ENCODE measurements at places on chromosomes 16 and 17.
A peak's percentile ranks its signal among the peaks of the same experiment; 100 is the strongest.

DNA sequence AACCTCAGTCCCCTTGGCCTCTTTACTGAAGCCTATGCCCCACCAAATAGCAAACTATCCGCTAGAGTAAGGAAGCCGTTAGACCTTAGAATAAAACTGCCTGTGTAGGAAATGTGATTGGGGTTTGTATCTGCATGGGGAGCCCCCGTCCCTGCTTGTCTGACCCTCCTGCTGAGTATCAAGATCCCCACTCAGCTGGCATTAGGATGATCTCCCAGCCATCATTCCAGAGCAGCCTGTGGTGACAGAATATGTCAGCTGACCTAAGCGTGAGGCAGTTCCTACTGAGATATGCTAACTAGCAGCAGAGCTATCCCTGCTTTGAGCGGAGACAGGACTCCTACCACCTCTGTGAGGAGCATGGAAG is 645 bp upstream of the GFOD2 start:
- DNase-seq = no peak

- no peak for DNase-seq
Measured at GRCh38 chr17:31916491-31917064, 15.1 kb upstream of the UTP6 start.

DNA sequence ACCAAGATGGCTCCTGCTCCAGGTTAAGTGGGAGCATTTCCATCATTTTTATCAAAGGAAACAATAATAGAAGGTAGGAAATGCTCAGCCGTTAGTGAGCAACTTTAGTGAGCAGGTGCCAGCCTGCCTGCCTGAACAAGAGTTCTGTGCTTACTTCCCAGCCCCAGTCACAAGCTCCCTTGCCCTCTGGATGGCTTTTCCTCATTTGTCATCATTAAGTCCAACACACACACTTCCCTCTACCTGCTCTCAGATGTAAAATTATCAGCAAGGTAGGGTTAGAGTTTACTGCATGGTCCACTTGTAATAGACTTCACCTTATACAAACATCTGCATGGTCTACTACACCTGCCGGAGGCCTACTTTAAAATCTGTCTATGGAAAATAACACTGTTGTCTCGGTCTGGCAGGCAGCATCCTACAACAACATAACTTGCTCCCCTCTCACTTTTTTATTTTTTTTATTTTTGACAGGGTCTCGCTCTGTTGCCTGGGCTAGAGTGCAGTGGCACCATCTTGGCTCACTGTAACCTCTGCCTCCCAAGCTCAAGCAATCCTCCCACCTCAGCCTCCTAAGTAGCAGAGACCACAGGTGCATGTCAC is 12.7 kb downstream of the TEX2 start:
- no peak for DNase-seq

GRCh38 chr17:29181226-29181625 is 1.0 kb upstream of the MYO18A start:
- no peak for DNase-seq

DNA sequence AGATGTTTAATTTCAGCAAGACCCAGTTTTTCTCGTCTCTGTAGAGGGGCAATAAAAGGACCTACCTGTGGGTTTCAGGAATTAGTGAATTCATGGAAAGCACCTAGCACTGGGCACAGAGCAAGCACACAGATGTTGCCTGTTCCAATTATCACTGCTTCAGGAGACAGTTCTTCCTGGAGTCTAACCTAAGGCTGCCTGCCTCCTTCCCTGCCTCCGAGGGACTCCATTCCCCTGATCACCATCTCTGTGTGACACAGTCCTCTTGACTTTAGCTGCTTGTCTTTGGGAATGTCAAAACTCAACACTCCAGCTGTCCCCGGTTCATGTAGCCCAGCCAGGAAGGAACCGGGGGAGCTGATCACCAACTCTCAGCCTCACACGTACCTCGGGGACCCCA is 474.9 kb downstream of the SLC39A11 start:
- no peak for DNase-seq

GRCh38 chr16:797120-797420 is 3.5 kb downstream of the GNG13 start:
- no peak for DNase-seq

DNA sequence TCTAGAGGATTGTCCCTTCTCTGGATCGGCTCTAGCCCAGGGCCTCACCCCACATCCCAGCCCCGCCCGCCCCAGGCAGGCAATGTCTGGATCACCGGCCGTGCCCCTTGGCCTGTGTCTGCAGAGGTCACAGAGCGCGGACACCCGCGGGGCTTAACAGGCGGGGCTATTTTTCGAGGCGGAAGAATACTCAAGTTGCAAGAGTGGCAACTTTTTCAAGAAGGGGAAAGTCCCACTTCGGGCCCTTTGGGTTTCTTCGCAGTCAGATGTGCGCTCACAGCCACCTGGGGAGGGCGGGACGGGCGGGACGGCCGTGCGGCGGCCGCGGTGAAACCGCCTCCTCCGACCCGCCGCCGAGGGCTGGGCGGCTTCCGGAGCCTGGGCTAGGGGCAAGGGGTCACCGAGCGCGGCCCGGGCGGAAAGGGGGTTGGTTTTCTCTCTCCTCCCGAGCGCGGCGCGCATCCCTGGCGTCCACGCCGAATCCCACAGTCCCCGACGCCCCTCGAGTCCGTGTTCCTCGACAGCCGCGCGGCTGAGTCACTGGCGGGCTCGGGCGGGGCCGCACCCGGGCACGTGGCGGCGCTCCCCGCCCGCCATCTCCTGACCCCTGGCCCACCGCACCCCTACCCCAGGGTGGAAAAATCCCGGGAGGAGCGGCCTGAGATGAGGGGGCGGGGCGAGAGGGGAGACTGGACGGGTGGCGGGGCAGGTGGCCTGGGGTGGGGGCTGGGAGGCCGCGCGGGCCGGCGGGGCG is 1.2 kb upstream of the PFN1 start:
- DNase-seq = peak; percentile 77

DNA sequence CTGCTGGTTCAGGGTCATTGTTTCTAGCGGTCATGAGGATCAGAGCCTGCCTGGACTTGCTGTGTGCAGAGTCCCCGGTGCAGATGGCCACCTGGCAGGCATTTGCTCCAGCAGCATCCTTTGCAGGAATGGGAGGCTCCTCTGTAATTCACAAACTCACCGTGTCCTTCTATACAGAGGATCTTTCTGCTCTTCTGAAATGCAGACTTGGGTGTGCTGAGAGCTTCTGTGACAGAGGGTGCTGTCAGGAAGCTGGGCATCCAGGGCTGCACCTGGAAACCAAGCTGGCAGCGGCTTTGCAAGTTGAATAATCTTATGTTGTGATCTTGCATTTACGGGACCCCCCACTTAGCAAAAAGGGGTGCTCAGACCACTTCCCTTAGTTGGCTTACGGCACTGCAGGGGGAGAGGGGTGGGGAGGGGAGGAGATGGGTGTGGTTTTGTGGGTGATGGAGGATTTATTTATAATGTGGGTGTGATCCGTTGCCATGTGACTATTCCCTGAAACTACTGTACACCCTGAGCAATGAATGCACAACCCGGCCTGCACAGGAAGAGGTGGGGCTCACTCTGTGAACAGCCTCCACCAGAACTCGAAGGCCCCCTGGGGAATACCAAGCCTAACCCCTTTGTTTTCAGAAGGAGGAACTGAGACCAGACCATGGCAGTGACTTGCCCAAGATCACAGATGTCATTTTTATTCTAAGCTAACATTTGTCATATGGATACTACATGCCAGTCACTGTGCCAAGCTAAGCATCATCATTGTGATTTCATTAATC is 178.3 kb downstream of the PRKCB start:
- peak; percentile 56 for DNase-seq

- DNase-seq = no peak
Measured at GRCh38 chr16:75472908-75473877, 8.7 kb upstream of the TMEM170A start.

DNA sequence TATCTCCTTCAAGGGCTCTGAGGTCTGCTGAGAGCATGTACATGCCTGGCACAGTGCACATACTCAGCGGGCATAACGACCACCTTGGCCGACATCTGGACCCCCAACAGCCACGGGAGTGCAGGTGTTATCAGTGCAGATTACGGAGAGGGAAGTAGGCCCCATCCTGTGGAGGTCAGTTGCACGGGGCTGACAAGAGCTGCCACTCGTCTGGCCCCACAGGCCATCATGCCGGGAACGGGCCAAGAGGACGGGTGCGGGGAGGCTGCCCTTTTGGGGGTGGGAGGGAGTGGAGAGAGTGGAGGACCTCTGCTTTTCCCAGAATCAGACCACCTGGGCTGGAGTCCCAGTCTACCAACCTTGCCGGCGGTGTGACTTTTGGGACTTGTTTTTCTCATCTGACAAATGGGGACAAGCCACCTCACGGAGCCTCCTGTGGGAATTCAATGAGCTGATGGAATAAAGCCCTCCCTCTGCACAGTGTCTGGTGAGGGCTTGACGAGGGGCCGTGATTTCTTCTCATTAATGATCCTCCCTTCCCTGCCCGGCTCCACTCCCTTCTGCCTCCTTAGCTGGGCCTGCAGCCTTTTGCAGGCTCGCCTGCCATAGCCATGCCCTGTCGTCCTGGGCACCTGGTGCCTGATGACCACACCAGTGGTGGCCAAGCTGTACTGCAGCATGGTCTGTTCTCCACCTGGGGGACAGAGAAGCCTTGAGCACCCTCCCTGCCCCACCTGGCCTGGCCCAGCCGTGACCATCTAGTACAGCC is 4.6 kb downstream of the PRSS33 start:
- DNase-seq = no peak

DNA sequence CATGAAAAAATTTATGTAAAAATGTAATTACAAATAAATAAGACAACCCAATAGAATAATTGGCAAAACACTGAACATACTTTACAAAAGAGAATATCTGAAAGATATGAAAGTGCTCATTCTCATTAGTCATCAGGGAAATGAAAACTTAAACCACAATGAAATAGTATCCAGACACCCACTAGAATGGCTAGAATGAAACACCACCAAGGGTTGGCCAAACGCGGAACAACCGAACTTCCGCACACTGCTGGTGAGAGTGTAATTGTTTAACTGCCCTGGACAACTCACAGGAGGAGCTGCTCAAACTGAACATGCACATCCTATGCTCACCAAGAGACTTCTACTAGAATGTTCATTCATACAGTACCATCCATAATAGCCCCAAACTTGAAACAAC is 5.8 kb upstream of the ZDHHC7 start:
- DNase-seq = no peak

GRCh38 chr16:47990676-47991075 is 165.1 kb downstream of the ABCC12 start:
- no peak for DNase-seq

GRCh38 chr16:77344341-77344740 is 90.5 kb downstream of the ADAMTS18 start:
- DNase-seq = no peak

DNA sequence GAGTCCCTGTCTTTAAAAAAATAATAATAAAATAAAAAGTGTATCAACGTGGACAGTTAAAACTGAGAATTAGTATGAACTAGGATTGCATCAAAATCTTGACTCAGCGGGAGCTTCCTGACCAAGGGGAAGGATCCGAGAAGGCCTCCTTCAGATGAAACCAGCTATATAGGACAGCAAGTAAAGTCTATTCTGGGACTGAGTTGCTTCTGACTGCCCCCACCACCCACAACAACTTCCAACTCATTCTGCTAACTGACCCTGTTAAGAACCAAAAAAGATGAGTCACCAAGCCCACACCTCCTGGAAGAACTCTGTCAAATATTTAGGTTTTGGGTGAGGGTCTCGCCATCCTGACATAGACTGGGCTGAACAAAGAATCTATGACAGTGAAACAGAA is 24.9 kb downstream of the MPP3 start:
- no peak for DNase-seq

GRCh38 chr17:78883533-78884131 is 19.4 kb downstream of the CEP295NL start:
- no peak for DNase-seq

- DNase-seq = no peak
Measured at GRCh38 chr16:63442246-63442645, 1406.0 kb upstream of the CDH8 start.

DNA sequence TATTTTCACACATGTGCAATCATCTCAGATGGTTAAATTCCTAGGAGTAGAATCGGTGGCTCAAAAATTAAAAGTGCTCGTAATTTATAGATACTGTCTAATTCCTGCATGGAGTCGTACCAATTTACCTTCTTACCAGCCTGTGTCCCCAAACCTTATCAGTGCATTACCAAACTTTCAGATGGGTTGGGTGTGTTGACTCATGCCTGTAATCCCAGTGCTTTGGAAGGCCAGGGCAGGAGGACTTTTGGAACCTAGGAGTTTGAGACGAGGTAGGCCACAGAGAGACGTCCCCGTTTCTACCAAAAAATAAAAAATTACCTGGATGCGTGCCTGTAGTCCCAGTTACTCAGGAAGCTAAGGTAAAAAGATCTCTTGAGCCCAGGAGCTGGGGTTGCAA is 34.5 kb upstream of the GPRC5B start:
- DNase-seq = no peak

DNA sequence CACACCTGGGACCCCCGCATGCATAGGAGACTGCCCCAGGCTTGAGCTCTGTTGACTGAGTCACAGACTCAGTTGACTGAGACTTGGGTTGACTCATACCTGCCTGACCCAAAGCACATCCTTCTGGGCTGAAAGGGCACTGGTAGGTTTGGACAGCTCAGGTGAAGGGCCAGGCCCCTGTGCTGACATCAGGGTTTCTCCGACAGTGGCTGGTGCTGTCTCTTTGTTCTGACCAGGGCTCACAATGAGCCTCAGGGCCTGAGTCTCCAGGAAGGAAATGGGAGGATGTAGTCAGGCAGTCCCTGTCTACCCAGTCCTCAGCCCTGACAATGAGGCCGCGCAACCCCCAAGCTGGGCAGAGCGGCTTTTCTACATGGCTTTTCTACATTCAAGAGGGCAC is 6.5 kb downstream of the SPNS2 start:
- no peak for DNase-seq

DNA sequence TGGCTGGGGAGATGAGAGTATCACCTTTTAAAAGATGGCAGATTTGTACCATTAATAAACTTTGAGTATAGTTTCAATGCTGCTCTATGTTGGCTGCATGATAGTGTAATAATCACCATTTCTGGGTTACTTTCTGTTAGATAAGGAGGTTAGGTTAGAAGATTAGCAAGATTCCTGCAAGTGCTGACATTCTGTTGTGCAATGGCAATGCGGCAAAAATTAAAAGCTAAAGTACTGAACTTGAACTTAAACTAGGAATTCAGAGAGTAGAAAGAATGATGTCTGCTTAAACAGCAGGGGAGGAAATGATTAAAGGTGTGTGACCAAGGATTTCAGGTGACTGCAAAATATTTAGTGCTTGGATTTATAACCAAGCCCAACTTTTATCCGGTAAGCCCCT is 399.8 kb upstream of the MON1B start:
- no peak for DNase-seq

GRCh38 chr16:82055117-82055516 is 20.1 kb downstream of the HSD17B2 start:
- no peak for DNase-seq

DNA sequence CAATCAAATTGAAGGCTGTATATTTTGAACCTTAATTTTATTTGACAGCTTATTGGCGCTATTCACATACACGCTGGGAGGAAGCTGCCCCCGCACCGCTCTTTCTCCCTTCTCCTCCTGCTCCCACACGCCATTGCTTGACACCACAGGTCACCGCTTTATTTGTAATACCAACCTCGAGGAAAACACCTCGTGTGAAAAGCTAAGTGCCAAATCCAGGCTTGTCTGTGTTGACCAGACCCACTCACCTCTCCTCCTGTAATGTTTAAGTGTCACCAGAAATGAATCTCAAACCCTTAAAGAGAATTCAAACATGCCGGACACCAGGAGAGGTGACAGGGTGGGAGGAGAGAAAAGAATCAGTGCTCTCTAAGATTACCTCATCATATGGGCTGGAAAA is 331.4 kb downstream of the GRIN2A start:
- no peak for DNase-seq

- DNase-seq = no peak
Measured at GRCh38 chr16:84931506-84931905, 79.8 kb downstream of the ZDHHC7 start.
